ENCODE measurements at places on chromosomes 2 and 18. TPM values are rescaled to one million over a fixed set of nuclear protein-coding genes. Genes with fewer than 3 reads are reported as not detected.

Gene PLEKHB2
- total RNA-seq = 22.3 TPM

Gene TTC27
- 19.0 TPM for total RNA-seq

- no peak overlapping the region for H3K27ac ChIP-seq
- H3K27me3 ChIP-seq = no peaks in the 10 kb centered on the region
- H3K4me3 ChIP-seq = no peak overlapping the region
- DNase-seq = no peak
Observed at GRCh38 chr2:237178396-237178795, 92.7 kb downstream of the COPS8 start.

DNA sequence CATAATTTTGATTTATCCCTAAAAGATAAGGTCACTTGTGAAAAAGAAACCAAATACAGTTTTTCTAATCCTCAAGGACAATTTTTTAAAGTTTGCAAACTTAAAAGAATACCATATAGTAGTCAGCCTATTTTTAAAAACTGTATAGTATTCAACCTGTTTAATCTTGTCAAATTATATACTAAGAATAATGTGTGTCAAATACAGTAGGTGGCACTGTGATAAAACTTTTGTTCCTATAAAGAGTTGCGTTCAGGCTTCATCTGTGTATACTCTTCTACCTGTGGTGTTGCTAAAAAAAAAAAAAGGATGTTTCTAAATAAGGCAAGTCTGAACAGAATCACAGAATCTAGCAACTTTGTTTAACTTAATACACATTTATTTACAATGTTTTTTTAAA is 68.6 kb downstream of the CCDC138 start:
- DNase-seq = peak; percentile 7
- H3K27me3 ChIP-seq = no peaks in the 10 kb centered on the region
- H3K4me1 ChIP-seq = no peaks in the 10 kb centered on the region
- H3K36me3 ChIP-seq = no peaks in the 10 kb centered on the region

DNA sequence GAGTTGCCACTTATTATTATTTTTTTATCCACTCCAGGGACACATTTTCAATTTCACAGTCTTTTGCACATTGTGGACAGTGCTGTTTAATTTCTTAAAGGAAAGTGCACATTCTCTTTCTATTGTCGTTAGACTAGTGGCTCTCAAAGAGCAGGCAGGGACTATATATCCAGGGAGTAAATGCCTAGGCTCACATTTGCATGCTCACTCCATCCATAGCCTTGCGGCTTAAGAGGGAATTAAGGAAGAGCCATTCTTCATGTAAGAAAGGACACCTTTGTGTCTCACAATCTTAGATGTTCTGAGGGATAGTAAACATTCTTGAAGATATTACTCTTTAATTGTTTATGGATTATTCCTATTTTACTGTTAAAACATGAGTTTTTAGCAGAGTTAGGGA is 70.8 kb downstream of the FIGN start:
- H3K36me3 ChIP-seq = no peaks in the 10 kb centered on the region
- no peaks in the 10 kb centered on the region for H3K4me1 ChIP-seq
- no peak overlapping the region for H3K4me3 ChIP-seq

DNA sequence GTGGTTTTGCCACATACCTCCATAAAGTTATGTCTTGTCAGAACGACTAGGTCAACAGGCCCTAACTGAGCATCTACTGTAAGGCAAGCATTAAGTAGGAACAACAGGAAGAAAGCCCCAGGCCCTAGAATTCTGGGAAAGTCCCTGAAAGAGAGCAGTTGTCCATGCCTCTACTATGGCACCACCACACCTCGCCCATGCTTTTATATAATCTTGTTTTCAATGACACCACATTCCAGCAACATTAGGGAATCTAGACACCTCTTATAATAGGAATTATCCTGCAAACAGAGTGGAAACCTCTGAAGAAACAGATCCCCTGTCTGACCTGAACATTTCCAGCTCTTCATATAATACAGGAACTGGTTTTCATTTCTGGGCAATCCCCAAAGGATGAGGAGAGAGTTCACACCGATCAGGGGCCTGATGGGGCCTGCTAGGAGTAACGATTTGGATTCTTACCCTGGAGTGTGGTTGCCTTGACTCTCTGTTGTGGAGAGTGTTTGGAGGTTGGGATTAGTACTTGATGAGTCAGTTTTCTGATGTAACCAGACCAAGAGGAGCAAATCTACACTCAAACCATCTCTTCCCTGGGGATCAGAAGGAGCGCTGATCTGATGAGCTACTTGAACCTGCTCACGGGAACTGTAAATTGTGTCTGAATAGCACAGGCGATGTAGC is 31.9 kb upstream of the CEP68 start:
- H3K4me1 ChIP-seq = no peaks in the 10 kb centered on the region
- DNase-seq = no peak
- peaks cover 31% of the 10 kb centered on the region for H3K36me3 ChIP-seq
- H3K27me3 ChIP-seq = no peaks in the 10 kb centered on the region
- no peak overlapping the region for H3K27ac ChIP-seq

GRCh38 chr18:49934457-49934856 is 121.1 kb upstream of the ACAA2 start:
- no peaks in the 10 kb centered on the region for H3K27me3 ChIP-seq
- H3K36me3 ChIP-seq = no peaks in the 10 kb centered on the region
- no peak for DNase-seq
- H3K4me1 ChIP-seq = no peaks in the 10 kb centered on the region
- no peak overlapping the region for H3K4me3 ChIP-seq

GRCh38 chr18:3914109-3914508 is 464.1 kb downstream of the TGIF1 start:
- H3K4me1 ChIP-seq = no peaks in the 10 kb centered on the region
- no peak overlapping the region for H3K27ac ChIP-seq
- no peaks in the 10 kb centered on the region for H3K36me3 ChIP-seq
- H3K4me3 ChIP-seq = no peak overlapping the region
- H3K27me3 ChIP-seq = no peaks in the 10 kb centered on the region
- DNase-seq = peak; percentile 80
